ENCODE measurements at places on chromosomes 12 and 14.

GRCh38 chr14:65949711-65950516 is 536.3 kb upstream of the CCDC196 start:
- peak; percentile 47 for DNase-seq

DNA sequence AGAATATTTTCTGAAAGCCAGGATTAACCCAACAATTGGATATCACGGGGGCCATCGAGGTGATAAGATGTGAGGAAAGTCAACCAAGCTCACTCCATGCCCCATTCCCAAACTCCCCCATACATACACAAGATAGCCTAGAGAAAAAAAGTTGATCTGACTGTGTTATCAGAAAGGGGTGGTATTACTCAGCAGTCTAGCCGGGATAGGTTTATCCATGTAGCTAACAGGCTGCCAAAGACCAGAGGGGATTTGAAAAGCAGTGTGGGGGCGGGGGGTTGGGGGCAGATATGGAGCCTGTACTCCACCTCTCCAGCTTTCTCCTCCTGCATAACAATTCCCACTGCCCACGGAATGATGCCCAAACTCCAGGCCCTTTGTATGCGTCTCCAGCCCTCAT is 13.2 kb upstream of the MAP1LC3B2 start:
- DNase-seq: no peak

DNA sequence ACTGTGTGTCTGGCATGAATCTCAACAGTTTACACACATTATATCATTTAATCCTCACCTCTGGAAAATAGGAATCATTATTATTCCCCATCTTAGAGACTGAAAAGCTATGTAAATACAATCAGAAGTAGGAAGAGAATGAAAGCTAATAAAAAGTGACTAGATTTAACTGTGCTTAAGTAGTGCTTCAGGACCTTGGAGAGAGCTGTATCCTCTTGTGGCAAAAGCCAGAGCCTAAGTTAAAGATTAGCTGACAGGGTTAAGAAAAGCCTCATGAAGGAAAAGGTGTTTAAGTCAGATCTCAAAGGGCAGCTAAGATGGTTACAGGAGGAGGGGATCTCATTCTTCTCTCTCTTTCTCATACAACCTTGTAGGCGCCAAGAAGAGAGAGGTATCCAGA is 65.3 kb upstream of the TMEM233 start:
- DNase-seq: no peak

DNA sequence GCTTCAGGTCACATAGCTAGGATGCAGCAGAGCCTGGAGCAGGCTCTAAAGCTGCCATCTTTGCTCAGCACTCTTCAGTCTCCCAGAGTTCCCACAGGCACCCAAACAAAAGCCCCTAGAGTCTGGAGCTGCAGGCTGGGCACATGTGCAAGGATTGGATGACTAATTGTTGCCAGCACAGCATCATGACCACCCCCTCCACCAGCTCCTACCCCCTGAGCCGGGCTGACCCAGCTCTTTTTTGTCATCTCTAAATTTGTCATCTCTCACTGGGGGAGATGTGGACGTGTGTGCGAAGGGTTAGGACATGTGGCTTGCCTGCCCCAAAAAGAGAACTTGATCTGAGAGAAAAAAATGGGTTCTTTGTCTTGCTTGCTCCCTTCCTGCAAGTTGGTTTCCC is 4.3 kb upstream of the MMP19 start:
- DNase-seq: peak; percentile 28

- no peak for DNase-seq
These were observed 132.1 kb downstream of the ANKS1B start for GRCh38 chr12:99852666-99853065.

- no peak for DNase-seq
These were observed 270.8 kb downstream of the FOXN3 start for GRCh38 chr14:89146274-89146673.
